Activated CD4-positive, alpha-beta T cell treated with anti-CD3 and anti-CD28 coated beads for 24 hours (primary cell): ENCODE measurements at places on chromosomes 3 and 15.

DNA sequence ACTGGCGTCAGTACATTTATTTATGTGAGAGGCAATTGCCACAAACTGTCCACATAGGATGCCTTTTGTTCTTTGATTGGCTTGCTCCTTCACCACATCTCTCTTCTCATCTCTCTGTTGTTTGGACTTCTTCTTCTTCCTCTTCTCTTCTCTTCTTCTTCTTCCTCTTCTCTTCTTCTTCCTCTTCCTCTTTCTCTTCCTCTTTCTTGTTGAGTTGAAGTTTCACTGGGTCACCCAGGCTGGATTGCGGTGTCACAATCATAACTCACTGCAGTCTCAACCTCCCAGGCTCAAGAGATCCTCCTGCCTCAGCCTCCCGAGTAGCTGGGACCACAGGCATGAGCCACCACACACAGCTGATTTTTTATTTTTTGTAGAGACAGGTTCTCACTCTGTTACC, 67.7 kb upstream of the GSK3B start:
- no peak for DNase-seq

GRCh38 chr3:37155782-37156181, 18.6 kb downstream of the LRRFIP2 start:
- no peak for DNase-seq

GRCh38 chr3:77234004-77234403, 194.1 kb downstream of the ROBO2 start:
- no peak for DNase-seq

DNA sequence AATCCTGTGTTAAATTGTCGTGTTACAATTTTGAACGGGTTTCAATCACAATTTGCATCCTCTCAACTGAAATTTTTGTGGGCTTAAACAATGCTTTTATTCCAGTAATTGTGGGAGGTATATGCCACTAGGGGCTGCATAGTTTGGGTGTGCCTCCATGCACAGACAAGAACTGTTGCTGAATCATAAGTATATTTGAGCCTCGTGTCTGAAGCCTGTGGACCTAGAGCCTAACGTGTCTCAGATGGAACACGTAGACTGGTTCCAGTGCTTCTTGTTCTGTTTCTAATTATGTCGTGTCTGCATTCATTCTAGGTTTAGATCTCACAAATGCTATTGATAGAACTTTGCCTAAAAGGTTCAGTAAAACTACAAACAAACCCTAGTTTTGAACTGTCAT, 363.4 kb downstream of the RBMS3 start:
- no peak for DNase-seq

- DNase-seq = no peak
Measured at GRCh38 chr3:195071011-195071728, 199.8 kb downstream of the XXYLT1 start.

DNA sequence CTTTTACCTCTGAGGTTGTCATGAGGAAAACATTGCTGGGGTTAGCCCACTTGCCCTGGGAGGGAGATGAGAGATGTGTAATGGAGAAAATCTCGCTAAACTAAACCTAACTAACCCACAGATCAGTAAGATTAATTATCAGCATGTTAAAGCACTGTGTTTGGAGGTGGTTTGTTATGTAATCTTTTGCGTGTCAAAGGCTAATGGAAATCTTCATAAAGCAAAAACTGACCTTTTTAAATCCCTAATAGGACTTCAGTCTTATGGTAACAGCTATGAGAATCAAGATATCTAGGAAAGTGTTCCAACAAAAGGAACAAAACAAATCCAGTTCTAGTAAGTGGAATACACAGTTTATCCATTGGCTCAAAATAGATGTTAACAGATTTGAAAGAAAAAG, 102.7 kb downstream of the PLOD2 start:
- no peak for DNase-seq

DNA sequence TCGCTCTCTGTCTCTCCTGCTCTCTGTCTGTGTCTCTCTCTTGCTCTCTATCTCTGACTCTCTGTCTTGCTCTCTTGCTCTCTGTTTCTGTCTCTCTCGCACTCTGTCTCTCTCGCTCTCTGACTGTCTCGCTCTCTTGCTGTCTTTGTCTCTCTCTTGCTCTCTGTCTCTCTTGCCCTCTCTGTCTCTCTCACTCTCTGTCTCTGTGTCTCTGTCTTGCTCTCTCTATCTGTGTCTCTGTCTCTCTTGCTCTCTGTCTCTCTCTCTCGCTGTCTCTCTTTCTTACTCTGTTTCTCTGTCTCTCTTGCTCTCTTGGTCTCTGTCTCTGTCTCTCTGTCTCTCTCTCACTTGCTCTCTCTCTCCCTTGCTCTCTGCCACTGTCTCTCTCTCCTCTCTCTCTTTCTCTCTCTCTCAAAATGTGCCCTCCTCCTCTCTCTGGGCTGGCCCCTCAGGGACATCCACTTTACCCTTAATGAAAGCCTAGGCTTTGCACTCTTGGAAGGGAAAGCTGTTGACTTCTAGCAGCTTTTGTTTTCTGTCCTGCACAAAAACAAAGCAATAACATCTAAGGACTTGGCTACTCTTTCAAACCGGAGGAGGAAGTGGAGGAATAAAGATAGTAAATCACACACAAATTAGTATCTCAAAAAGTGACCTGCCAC, 73.9 kb upstream of the NR2E3 start:
- no peak for DNase-seq

- no peak for DNase-seq
Measured at GRCh38 chr15:81911022-81911971, 134.5 kb downstream of the MEX3B start.

- no peak for DNase-seq
Measured at GRCh38 chr15:100103828-100104227, 237.9 kb downstream of the ADAMTS17 start.

DNA sequence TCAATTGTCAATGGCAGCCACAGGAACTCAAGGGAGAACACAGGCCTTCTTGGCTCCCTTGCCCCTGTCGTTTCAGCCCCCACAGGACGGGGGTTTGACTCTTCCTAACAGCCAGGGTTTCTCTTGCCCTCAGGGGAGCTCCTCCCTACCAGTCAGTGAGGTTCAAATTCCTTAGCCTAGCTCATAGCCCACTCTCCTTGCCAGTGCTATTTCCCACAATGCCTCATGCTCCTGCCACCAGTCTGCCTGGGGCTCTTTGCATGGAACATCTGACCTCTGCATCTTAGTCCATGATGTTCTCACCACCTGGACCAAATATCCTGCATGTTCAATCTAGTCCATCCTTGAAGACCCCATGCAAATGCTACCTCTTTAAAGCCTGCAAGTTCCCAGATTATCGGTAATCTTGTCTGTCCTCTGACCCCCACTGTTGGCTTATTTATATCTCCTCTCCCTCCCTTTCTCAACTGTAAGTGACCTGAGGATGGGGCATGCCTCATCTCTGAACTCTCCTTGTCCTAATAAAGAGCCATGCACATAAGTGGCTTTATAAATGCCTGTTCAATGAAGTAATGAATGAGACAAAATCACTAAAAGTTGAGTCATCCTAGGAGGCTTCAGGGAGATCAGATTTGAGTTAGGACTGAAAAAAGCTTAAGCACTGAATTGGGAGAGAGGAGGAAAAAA, 78.0 kb downstream of the MYO1E start:
- DNase-seq = no peak

GRCh38 chr3:126356373-126357264, 589 bp downstream of the KLF15 start:
- DNase-seq = no peak

- DNase-seq = no peak
Measured at GRCh38 chr3:58471025-58471887, 20.6 kb upstream of the KCTD6 start.

DNA sequence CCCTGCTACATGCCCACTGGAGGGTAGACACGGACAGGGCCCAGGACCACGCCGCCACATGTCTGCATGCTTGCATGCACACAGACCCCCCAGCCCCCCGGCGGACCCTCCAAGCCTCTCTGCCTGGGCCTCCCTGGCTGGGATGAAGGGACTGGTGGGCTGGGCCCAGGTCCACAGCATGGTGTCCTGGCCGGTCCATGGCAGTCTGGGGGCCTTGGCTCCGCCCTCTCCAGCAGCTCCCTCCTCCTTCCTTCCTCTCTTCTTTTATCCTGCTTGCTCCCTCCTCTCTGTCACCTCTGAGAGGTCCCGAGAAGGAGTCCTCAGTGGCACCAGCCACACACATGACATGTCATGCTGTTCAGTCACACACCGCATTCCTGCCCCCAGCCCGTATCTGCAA, 24.5 kb downstream of the DUSP7 start:
- DNase-seq = no peak

DNA sequence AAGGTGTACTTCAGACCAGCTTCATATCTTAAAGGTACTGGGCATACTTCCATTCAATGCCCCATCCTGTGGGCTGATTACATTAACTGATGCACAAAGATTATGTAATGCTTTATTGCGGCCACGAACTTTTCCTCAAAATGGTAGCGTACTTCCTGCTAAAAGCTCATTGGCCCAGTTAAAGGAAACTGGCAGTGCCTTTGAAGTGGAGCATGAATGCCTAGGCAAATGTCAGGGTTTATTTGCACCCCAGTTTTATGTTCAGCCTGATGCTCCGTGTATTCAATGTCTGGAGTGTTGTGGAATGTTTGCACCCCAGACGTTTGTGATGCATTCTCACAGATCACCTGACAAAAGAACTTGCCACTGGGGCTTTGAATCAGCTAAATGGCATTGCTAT, 3.4 kb downstream of the SKIL start:
- no peak for DNase-seq

- DNase-seq = no peak
Measured at GRCh38 chr3:126201168-126201567, 20.8 kb upstream of the ALDH1L1 start.

DNA sequence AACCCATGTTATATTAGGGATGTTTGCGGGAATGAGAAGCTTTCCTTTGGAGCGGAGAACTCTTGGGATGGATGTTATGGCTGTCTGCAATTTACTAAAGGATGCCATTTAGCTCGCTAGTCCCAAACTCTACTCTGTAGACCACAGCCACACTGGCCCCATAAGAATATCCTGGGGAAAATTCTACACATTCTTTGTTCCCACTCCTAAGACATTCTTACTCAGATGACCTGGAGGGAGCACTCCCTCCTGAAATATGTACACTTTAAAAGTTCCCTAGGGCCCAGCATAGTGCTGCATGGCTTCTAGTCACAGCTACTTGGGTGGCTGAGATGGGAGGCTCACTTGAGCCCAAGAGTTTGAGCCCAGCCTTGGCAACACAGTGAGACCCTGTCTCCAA, 288.7 kb upstream of the RORA start:
- no peak for DNase-seq

DNA sequence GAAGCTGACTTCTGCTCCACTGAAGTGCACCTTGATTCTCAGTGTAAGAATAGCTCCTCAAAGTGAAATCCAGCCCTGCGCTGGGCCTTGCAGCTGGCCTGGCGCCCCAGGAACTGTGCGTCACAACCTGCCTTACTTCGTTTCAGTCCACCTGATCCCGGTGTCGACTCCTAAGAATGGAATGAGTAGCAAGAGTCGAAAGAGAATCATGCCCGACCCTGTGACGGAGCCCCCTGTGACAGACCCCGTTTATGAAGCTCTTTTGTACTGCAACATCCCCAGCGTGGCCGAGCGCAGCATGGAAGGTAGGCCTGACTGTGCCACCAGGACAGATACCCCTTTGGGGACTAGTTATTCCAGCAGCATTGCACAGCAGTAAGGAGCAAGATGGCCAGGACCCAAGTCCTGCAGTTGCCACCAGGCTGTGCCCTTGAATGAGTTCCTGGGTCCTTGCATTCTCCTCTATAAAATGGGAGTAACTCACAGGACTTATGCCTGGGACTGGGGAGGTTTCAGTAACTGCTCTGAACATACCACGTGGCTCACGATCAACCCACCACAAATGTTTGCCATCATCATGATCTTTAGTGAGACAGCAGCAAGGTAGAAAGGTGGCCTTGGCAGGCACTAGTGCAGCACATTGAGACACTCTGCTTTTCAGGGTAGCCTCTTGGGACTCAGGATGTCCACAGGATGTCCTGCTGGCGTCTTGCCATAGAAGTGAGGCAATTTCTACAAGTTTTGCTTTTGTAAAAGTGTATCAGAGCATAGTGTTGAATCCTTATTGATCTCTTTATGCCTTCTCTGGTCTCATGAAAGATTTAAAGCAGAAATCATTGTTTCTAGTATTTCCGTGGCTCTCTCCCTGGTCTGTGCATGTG, 46.8 kb downstream of the PXYLP1 start:
- DNase-seq = no peak

DNA sequence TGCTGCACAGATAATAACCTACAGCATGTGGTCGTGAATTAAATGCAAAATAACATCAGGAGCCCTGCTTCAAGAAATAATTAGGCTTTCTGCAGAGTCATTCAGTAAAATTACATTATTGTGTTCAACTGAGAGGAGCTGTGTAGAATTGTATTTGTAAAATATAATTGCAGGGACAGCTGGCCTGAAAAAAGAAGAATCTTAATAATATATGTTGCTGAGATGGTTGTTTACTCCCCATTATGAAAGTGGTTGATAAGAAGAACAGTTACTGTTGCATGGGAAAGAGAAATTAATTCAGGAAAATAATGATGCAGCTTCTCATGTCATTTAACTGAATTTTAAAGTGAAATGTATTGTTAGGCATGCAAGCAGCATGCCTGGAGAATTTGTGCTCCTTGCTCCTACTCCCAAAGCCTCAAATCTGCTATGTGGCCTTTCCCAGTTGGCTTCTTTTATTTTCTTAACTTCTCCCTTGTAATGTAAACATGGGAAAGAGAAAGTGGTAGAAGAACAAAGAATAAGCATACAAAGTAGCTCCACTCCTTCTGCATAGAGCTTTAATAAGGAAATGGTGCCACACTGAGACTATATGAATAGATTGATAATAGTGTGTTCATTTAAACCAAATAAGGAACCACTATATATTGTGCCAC, 100.1 kb downstream of the VGLL3 start:
- DNase-seq = no peak

- DNase-seq = no peak
Measured at GRCh38 chr3:18019161-18019495, 276.7 kb upstream of the TBC1D5 start.

GRCh38 chr3:48845170-48845569, 2.5 kb downstream of the PRKAR2A start:
- no peak for DNase-seq

DNA sequence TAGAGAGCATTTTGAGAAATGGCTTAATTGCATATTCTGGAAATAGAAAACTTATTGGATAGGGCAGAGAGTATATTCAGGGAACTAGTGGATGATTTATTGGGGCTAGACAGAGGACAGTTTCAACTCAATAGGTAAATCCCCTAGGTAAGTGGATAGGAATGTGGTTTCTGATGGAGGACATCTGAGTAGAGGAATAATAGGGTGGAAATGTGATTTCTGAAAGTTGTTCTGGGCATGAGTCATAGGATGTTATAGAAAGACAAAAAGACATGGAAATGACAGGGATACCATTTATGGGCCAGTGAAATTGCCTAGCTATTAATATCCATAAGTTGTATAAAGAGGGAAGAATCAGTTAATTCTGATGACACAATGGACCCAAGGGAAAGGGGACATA, 563.3 kb upstream of the GOLIM4 start:
- no peak for DNase-seq
